ENCODE measurements at places on chromosomes 7 and 10. TPM values are rescaled to one million over a fixed set of nuclear protein-coding genes. Genes with fewer than 3 reads are reported as not detected.
A peak's percentile ranks its signal among the peaks of the same experiment; 100 is the strongest.

The THSD7A gene
- not detected for polyA plus RNA-seq

DNA sequence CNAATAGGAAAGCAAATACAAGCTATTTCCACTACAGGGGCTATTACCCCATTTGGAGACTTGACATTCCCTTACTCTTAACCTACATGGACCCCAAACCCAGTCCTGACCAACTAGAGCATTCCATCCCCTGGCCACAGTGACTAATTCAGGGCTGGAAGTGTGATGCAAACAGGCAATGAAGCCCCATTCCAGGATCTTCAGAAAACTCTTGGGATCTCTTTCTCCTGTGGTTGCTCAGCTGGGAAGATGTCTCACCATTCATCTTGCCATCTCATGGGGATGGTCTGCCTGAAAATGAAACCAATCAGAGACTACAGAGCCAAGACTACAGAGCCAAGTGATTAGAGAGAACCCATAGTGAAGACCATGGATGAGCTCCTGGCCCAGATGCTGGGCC, 206.2 kb downstream of the ZNF365 start:
- H3K4me3 ChIP-seq = no peak overlapping the region
- no peaks in the 10 kb centered on the region for H3K36me3 ChIP-seq
- no peaks in the 10 kb centered on the region for H3K4me1 ChIP-seq
- H3K27me3 ChIP-seq = no peaks in the 10 kb centered on the region
- no peak for DNase-seq
- H3K27ac ChIP-seq = no peak overlapping the region

DNA sequence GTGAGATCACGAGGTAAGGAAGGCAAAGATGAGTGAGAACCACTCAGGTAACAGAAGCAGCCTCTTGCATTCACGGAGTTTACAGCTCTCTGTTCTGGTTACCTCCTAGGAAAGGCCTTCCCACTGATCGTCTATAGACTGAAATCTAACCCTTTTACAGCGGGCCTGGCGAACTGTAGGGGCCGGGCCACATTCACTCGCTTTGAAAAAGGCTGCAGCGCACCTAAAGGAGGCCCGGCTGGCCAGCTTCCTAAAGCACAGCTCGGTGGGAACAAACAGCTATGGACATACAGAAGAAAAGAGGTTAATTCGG, 565 bp downstream of the ATP5MK start:
- peaks cover 25% of the 10 kb centered on the region for H3K4me1 ChIP-seq
- no peaks in the 10 kb centered on the region for H3K27me3 ChIP-seq
- peak overlapping the region; percentile 87 for H3K27ac ChIP-seq
- DNase-seq = no peak

DNA sequence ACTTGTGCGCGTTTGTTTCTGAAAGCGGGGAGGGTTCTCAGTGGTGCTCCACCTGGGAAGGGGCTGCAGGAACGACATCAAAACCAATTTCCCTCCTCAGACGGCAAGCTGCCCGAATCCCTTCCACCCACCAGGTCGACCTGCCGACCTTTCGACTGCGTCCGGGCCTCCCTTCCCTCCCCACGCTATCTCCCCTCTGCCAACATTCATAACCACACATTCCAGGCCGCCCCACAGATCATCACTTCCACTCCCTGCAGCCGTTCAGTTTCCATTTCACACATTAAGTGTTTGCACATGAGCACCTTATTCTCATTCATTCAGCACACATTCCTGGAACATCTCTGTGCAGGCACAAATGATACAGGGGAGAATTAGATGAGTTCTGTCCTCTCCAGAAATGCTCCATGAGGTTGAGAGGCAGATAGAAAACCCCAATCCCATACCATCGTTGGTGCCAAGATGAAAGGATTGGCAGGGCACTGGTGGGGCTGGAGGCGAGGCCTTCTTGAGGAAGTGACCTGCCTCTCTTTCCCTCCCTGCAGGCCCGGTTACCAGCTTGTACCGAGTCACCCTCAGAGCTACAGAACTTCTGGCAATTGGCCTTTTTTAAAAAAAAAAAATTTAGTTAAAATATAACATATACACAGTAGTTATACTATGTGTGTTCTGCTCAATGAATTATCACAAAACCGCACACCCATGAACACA, 70.0 kb downstream of the MINDY4 start:
- no peaks in the 10 kb centered on the region for H3K27me3 ChIP-seq
- no peaks in the 10 kb centered on the region for H3K36me3 ChIP-seq
- no peaks in the 10 kb centered on the region for H3K4me1 ChIP-seq
- no peak overlapping the region for H3K27ac ChIP-seq

The HSPA12A gene
- polyA plus RNA-seq = not detected

- H3K4me1 ChIP-seq = peaks cover 6% of the 10 kb centered on the region
- no peak overlapping the region for H3K27ac ChIP-seq
- no peak for DNase-seq
- no peaks in the 10 kb centered on the region for H3K36me3 ChIP-seq
These were observed 3.8 kb downstream of the MCM10 start for GRCh38 chr10:13165177-13165576.

The KEL gene
- polyA plus RNA-seq = 0.21 TPM

The HOXA9 gene
- not detected for polyA plus RNA-seq

- no peaks in the 10 kb centered on the region for H3K36me3 ChIP-seq
- no peak overlapping the region for H3K27ac ChIP-seq
- no peak overlapping the region for H3K4me3 ChIP-seq
- no peaks in the 10 kb centered on the region for H3K27me3 ChIP-seq
- H3K4me1 ChIP-seq = no peaks in the 10 kb centered on the region
These were observed 128.8 kb upstream of the GPR26 start for GRCh38 chr10:123537188-123537961.

GRCh38 chr7:33981226-33981625, 75.9 kb downstream of the BMPER start:
- no peaks in the 10 kb centered on the region for H3K36me3 ChIP-seq
- H3K27me3 ChIP-seq = no peaks in the 10 kb centered on the region
- no peak overlapping the region for H3K4me3 ChIP-seq
- DNase-seq = no peak
- H3K27ac ChIP-seq = no peak overlapping the region

- H3K27me3 ChIP-seq = no peaks in the 10 kb centered on the region
- no peak for DNase-seq
- H3K27ac ChIP-seq = no peak overlapping the region
- no peak overlapping the region for H3K4me3 ChIP-seq
- no peaks in the 10 kb centered on the region for H3K36me3 ChIP-seq
These were observed 81.7 kb downstream of the STK31 start for GRCh38 chr7:23791721-23792120.

DNA sequence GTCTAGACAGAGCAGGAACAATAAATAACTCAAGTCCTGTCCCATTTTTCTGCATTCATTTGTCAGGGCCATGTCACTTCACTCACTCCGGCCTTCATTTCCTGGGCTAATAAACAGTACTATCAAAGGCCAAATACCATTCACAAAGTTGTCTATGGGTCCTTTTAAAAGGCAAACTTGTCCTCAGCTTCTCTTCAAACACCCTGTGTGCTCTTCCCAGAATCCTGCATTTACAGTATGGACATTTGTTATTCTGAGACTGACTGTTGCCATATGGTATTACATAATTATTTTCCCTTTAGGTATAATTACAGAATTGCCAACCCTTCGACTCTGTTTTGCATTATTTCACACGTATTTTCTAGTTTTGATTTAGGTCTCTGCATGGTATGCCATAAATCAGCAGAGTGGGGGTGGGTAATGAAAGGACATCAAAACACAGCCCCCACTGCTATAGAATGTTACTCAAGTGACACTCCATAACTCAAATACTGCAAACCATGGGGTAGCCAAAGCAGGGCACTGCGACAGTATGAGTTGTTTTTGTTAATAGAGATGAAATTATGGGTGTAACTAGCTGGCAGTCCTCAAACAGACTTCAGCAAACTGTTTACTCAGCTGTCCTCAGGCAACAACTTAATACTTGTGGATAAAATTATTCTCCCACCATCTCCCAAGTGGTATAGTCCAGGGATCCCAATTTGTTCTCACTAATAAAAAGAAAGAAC, 183.7 kb downstream of the TRIL start:
- H3K36me3 ChIP-seq = no peaks in the 10 kb centered on the region
- no peaks in the 10 kb centered on the region for H3K4me1 ChIP-seq
- no peak for DNase-seq
- no peaks in the 10 kb centered on the region for H3K27me3 ChIP-seq
- H3K27ac ChIP-seq = no peak overlapping the region

DNA sequence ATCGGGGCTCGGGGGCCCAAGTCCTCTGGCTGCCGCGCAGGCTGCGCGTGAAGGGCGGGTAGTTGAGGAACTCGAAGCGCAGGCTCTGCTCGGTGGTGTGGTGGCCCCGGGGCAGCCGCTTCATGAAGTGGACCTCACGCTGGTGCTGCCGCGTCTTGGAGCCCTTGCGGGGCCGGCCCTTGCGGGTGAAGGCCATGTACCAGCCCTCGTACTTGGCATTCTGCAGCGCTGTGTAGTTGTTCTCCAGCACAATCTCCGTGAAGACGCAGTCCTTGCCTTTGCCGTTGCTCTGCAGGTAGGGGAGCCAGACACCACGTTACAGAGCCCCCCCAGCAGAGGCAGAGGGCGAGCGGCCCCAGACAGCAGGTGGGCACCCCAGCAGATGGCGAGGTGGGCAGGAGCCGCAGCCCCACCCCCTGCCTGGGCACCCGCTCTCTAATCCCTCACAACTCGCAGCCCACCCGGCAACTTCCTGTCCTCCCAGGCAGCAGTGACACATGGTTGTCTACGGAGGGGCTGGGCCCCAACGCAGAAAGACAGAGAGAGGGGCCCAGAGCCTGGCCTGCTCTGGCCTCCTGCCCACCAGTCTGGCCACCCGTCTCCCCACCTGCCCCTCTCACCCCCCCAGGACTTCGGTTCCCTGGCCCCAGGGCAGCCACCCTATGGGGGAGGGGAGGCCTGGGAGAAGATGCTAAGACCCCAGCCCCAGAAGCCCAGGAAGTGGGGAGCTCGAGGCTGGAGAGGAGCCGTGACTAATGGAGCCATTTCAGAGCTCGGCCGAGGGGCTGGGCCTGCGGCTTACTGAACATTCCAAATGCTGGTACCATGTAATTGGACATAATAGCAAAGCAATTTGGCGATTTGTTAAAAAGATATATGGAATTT, 5.3 kb downstream of the FGF8 start:
- H3K4me1 ChIP-seq = peaks cover 17% of the 10 kb centered on the region
- no peak for DNase-seq
- H3K27me3 ChIP-seq = peaks cover 5% of the 10 kb centered on the region

GRCh38 chr7:42790196-42790595, 121.7 kb downstream of the C7orf25 start:
- H3K36me3 ChIP-seq = no peaks in the 10 kb centered on the region
- H3K4me3 ChIP-seq = no peak overlapping the region
- H3K4me1 ChIP-seq = no peaks in the 10 kb centered on the region
- no peak for DNase-seq
- H3K27ac ChIP-seq = no peak overlapping the region

DNA sequence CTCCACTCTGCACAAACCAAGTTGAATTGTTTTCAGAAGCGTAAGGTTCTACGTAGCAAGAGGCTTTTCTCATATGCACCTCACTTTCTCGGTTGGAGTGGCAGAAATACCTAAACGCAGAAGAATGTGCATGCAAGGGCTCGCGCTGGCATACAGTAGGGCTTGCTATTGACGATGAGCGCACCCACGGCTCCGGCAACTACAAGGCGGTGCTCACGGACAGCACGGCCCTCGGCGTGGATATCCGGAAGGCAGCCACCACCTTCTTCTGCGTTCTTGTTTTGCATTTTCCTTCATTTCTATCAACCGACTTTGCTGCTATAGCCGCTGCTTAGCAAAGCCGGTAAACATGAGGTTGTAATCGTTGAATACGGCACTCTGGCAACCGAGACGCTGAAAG, 51.1 kb upstream of the UBE3C start:
- H3K27ac ChIP-seq = no peak overlapping the region
- no peaks in the 10 kb centered on the region for H3K4me1 ChIP-seq
- H3K4me3 ChIP-seq = no peak overlapping the region
- H3K27me3 ChIP-seq = no peaks in the 10 kb centered on the region

DNA sequence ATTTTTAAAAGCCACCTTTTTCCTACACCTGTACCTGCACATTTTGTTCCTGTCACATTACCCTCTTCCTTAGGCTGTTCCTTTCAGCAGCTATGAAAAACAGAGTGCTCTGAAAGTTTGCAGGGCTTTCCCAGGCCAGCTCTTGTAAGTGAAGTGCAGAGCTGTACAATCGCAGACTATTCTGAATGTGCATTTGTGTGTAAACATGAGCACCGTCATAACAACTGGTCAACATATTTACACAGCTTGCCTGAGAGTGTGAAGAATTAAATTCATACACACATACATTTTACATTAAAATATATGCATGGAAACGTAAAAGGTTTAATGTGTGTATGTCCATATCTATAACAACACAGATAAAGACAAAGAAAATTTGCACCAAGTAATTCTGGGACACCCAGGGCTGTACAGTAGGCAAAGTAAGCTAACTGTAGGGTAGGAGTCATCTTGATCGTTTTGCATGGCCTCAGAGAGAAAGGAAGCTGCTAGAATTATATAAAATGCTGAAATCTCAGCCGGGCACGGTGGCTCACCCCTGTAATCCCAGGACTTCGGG, 23.6 kb upstream of the LYZL1 start:
- H3K4me3 ChIP-seq = no peak overlapping the region
- DNase-seq = no peak
- no peaks in the 10 kb centered on the region for H3K36me3 ChIP-seq
- H3K27ac ChIP-seq = no peak overlapping the region
- no peaks in the 10 kb centered on the region for H3K4me1 ChIP-seq
- no peaks in the 10 kb centered on the region for H3K27me3 ChIP-seq

DNA sequence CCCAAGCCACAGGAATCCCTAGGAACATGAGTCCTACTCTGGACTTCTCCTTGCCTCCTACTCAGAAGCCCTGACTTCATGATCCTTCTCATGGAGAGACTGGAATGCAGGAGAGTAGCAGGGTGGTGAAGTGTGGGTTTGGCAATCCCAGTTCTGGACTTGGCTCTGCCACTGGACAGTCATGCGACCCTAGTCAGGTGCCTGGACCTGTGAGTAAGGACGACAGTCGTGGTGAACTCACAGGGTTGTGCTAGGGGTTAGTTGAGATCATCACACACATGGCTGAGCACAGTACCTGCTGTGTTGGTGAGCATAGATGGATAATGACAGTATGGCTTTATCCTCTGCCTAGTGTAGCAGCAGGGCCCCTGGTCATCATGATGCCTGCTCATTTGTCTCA, 117.9 kb downstream of the LRRC18 start:
- DNase-seq = no peak
- no peaks in the 10 kb centered on the region for H3K36me3 ChIP-seq
- no peak overlapping the region for H3K4me3 ChIP-seq
- H3K27me3 ChIP-seq = no peaks in the 10 kb centered on the region
- H3K27ac ChIP-seq = no peak overlapping the region

The MUC12 gene
- not detected for polyA plus RNA-seq

DNA sequence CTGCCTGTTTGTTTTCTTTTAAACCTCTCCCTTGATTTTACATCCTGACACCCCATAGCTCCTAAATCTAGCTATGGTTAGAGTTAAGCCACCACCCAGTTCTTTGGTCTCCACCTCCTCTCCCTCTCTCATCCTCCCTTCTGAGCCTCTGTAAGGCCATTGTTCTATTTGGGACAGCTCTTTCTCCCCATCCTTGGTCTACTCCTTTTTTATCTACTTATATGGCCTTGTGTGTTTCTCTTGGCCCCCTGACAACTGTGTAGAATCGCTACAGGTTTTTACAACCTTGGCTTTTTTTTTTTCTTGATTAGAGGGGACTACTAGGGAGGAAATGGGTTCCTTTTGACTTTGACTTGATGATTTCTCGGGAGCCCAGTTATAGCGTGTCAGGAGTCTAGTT, 3.4 kb upstream of the ITIH5 start:
- H3K4me1 ChIP-seq = peaks cover 7% of the 10 kb centered on the region
- H3K4me3 ChIP-seq = no peak overlapping the region
- no peaks in the 10 kb centered on the region for H3K36me3 ChIP-seq
- DNase-seq = no peak

All from naive thymus-derived CD4-positive, alpha-beta T cell (primary cell).